ENCODE measurements at places on chromosomes 11 and 22. TPM values are rescaled to one million over a fixed set of nuclear protein-coding genes. Genes with fewer than 3 reads are reported as not detected.

GRCh38 chr11:67356387-67356863 lies 3.1 kb upstream of the POLD4 start:
- DNase-seq = no peak

The CRYBA4 gene
- not detected for total RNA-seq

DNA sequence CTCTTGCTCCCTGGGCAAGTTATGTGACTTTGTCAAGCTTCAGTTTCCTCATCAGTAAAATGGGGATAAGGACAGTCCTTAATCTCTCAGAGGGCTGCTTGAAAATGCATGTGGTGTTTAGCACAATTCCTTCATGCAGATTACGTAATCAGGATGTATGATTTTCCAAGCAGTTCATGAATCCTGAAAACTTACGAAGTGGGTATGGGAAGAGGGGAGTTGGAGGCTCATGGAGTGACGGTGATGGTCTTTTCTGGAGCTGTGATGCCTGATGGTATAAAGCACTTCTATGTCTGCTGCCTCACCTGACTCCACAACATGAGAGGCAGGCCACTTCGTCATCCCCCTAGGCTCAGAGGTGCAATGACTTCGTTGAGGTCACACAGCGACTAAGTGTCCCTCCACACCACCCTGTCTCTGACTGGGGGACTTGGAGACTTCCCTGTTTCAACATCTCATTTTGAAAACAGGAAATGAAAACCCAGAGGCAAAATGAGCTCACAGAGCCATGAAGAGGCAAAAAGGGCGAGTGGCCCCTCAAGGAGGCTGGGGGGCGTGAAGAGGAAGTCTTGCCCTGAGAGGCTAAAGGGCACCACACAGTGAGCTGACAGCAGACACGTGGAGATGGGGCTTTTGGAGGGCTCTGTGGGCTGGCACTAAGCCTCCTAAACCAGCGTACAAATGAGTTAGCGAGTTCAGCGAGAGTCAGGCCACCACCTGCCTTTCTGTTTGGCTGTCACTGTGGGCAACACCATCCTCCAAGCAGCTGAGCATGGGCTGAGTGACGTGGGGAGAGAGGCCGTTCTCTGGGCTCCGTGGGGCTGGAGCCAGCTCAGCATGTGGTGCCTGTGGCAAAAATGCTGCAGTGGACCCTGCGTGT lies 10.1 kb downstream of the MCM5 start:
- no peak for DNase-seq

The CHID1 gene
- 68.3 TPM for total RNA-seq

GRCh38 chr11:130159657-130160497 lies at the start of gene ST14:
Gene ST14, plus strand, starts transcription at chr11:130159782. Its CDS starts 198 bp downstream, at chr11:130159980.
- DNase-seq = peak; percentile 81

DNA sequence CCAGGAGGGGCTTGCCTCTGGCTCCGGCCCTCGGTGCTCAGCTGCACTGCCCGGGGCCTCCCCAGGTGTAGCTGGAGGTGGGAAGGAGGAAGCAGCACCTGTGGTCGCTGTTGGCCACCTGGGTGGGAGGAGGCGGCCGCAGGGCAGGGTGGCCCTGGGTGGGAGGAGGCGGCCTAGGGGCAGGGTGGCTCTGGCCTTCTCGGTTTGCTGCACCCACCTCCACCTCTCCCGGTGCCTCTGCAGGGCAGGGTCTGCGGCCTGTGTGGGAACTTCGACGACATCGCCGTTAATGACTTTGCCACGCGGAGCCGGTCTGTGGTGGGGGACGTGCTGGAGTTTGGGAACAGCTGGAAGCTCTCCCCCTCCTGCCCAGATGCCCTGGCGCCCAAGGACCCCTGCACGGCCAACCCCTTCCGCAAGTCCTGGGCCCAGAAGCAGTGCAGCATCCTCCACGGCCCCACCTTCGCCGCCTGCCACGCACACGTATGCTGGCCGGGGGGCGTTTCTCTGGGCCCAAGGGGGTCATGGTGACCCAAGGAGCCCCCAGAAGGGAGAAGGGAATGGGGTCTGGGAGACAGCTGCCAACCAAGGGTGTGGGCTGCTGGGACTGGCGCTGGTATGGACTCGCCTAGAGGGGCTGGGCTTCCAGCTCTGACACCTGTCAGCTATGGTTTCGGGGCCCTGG lies 20.6 kb downstream of the MUC5AC start:
- no peak for DNase-seq

The DEPDC7 gene
- total RNA-seq = 0.59 TPM

- no peak for DNase-seq
Observed at GRCh38 chr11:27394781-27395228, 31.8 kb upstream of the CCDC34 start.

All from breast epithelium (tissue), 4 donors.